ENCODE measurements at places on chromosomes 16 and 17.

DNA sequence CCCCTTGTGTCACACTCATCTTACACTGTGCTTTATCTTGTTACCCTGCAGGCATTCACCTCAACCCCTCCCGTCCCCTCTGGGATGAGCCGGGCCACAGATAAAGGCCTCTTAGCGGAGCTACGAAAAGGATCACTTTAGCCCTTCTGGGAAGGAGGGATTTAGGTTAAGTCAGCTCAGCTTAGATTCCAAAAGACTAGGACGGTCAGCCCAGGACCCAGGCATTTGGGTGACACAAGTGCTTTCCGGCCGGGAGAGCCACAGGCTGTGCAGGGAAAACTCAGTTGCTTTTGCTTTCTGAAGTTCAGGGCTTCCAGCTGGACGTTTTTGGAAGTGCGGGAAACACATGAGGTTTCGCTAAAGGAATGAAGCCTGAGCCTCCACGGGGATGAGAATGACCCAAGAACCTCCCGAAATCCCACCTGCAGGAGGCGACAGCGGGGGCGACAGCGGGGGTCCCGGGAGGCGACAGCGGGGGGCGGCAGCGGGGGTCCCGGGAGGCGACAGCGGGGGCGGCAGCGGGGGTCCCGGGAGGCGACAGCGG, 11.6 kb upstream of the METRNL start:
- no peak for DNase-seq

GRCh38 chr16:8781797-8782196, 15.6 kb downstream of the TMEM186 start:
- DNase-seq, result no peak

DNA sequence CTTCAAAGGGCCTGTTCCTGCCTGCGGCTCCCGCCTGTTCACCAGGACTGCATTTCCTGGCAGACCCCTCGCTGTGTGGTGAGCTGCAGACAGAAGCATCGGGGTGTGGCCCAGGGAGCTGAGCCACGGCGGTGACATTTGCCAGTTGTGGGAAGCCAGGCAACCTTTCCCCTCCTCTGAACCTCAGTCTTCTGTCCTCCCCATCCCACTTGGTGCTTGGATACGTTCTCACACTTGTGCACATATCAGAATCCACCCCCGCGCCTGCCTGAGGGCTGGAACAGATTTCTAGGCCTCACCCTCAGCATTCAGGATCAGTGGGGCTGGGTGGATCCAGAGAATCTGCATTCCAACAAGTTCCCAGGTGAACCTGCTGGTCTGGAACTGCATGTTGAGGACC, 63.5 kb downstream of the CRISPLD2 start:
- no peak for DNase-seq

DNA sequence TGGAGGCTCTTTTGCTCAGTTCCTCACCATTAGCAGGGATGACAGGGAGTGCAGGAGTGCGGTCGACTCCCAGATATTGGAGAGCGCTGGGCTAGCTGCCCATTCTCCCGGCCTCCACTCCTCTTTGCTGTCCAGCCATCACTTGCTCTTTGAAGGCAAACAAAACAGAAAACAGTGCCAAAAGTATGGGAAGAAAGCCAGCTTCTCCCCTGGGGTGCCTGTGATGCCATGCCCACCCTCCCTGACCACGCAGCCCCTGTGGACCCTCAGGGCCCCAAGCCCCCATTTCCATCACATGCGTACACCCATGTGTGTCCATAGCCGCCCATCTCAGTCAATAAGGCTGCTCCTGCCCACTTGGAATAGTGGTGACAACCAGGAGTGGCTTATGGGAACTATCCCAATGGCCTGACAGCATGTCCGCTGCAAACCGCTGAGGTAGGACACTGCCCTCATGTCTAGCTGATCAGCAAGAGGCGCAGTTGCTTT, 30.0 kb downstream of the MAPT start:
- DNase-seq, result no peak

DNA sequence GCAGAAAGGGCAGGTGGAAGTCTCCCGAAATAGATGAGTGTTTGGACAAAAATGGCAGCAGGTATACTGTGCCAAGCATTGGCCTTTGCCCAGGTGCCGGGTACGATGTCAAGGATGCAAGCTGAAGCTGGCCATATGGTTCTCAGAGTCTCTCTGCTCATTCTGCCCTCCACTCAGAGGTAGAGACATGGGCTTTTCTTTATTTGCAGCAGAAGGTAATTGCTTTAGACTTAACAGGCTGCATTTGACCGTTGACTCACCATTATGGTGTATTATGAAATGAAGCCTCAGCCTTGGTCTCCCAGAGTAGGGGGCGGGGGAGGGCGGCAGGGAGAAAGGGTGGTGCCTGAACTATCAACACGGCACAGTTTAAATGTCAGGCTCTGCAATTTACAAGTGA, 969.1 kb upstream of the EEF2KMT start:
- DNase-seq, result no peak

- no peak for DNase-seq
Observed at GRCh38 chr16:58476791-58477190, 23.2 kb upstream of the NDRG4 start.

Data from HepG2 (cell line).